ENCODE measurements at places on chromosomes 5 and 9.

DNA sequence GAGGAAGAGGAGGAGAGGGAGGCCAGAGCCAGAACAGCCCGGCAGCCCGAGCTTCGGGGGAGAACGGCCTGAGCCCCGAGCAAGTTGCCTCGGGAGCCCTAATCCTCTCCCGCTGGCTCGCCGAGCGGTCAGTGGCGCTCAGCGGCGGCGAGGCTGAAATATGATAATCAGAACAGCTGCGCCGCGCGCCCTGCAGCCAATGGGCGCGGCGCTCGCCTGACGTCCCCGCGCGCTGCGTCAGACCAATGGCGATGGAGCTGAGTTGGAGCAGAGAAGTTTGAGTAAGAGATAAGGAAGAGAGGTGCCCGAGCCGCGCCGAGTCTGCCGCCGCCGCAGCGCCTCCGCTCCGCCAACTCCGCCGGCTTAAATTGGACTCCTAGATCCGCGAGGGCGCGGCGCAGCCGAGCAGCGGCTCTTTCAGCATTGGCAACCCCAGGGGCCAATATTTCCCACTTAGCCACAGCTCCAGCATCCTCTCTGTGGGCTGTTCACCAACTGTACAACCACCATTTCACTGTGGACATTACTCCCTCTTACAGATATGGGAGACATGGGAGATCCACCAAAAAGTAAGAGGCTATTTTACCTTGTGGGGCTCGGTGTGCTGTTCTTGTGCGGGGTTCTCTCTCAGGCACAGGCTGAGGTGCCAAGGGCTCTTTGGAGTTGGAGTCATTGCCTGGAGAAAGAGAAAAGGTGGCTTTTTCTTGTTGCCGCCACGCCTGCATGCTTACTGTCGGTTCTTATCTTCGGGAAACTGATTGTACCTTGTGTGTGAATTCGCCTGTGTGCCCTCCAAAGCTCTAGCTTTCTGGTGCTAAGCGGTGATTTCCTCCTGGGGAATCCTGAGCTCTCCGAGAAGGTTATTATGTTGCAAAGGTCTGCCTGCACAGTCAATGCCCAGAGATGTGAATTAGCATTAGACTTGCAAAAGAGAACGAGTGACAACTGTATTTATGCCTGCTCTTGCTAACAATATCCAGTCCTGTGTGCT, at the start of gene ISL1:
Gene ISL1, plus strand, starts transcription at position 318 of the 991 bp plus-strand sequence. Its CDS starts 224 bp downstream, at position 542.
- no peak for DNase-seq

- DNase-seq: no peak
Observed at GRCh38 chr9:79764374-79764773, 192.6 kb downstream of the TLE4 start.

GRCh38 chr9:31103836-31104235, 1280.6 kb upstream of the ACO1 start:
- no peak for DNase-seq

DNA sequence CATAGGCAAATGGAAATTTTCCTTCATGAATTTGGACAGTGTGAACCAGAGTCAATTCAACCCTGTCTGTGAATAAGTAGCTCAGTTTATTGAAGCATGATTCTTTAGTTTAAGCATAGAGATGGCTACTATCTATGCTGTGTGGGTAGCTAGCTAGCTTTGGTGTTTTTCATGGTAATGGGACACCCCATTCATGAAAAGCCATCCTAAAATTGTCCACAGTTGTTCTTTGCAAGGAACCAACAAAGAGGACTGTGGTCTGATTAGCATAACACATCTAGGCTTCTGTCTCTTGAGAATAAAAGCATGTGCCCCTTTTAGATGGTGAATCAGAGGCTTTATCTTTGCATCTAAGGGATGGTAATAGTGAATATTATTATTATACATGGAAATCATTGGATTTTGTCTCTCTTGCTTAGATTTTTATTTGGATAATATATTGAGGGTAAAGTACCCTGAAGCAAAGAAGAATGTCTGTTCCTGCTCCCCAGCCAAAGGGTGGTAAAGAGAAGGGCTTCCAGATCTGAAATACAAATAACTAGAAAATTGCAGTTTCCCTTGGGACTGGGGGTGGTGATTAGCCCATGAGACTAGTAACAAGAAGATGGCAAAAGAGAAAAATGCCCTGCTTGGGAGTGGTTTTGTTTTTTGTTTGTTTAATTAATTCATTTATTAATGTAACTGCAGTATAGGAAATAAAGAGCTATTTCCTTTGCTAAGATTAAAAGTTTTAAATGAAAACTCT, 624.2 kb upstream of the ZNF608 start:
- no peak for DNase-seq

GRCh38 chr5:84360056-84360455, 24.6 kb downstream of the EDIL3 start:
- no peak for DNase-seq

GRCh38 chr9:79578891-79579290, 7.1 kb downstream of the TLE4 start:
- DNase-seq: no peak

DNA sequence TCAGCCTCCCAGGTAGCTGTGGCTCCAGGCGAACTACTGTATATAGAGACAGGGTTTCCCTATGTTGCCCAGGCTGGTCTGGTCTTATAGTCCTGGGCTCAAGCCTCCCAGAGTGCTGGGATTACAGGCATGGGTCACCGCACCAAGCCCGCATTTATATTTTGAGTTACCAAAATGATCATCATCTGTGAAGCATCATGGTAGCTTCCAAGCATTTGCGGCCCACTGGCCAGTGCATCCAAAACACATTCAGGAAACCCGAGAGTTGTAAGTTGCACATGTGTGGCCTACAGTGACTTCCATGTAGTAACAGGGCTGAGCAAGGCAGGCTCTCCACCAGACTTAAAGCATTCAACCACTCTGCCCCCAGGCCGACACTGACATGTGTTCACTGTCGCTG, 2.3 kb downstream of the BRD3OS start:
- DNase-seq: no peak

DNA sequence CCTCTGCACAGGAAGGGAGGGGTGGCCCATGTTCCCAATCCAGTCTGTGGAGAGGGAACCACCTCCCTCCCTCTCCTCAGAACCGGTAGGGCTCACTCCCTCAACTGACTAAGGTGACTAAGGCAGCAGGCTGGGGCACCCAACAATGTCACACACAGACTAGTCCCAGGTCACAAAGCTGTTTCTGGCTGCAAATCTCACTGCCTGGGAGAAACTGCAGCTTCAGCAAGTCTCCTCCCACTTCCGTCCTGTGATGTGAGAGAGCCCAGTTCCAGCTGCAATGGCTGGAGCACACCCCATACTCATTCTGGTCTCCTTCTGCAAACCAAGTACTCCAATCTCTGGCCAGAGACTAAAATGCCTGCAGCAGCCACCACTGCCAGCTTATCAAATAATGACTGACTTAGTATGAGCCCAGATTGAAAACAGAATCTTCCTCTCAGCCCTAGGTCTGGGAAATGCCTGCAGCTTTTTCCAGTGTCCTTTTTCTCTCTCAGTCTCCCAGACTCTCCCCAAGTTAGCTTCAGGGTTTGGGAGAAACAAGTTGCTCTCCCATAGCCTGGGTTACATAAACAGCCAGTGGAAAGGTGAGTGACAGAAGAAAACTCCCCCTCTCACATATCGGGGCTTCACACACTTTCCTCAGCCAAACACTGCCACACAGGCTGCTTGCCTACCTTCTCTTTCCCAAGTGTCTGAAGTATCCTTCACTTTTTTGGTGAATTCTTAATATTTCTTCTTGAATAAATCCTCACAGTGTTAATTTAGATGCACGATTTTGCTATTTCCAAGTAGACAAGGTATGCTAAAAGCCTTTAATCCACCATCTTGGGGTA, 247.4 kb upstream of the RASA1 start:
- no peak for DNase-seq
